ENCODE measurements at places on chromosomes 1 and 21.

- no peak for DNase-seq
Measured at GRCh38 chr21:45791562-45792418, 148.3 kb downstream of the PCBP3 start.

GRCh38 chr1:211183747-211184313 lies 49.9 kb upstream of the KCNH1 start:
- no peak for DNase-seq

- peak; percentile 69 for DNase-seq
Measured at GRCh38 chr1:100440075-100440809, 87.9 kb downstream of the CDC14A start.

GRCh38 chr1:201409440-201409839 lies 10.3 kb upstream of the LAD1 start:
- DNase-seq = no peak

DNA sequence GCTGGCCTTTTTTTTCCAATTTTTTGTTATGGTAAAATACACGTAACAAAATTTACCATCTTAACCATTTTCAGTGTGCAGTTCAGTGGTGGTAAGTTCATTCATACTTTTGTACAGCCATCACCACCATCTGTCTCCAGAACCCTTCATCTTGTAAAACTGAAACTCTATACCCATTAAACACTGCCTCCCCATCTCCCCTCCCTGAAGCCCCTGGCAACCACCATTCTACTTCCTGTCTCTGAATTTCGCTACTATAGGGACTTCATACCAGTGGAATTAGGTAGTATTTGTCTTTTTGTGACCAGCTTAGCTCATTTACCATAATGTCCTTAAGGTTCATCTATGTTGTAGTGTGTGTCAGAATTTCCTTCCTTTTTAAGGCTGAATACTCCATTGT lies 8.7 kb downstream of the PKNOX1 start:
- no peak for DNase-seq

DNA sequence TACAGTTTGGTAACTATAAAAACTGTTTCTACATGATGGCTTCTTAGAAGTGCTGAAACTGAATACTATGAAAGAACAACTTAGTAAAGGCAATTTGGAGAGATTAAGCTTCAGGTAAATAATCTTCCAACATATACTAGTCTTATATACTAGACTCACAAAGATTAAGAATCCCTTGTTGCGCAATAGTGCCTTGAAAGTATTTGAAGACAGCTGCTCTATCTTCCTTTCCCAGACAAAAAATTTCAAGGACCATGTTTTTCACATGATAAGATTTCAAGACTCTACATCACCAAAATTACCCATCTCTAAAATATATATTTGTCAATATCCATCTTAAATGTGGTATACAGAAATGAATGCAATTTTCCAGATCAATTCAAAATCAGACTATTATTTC lies 37.7 kb upstream of the ASPM start:
- DNase-seq = no peak

DNA sequence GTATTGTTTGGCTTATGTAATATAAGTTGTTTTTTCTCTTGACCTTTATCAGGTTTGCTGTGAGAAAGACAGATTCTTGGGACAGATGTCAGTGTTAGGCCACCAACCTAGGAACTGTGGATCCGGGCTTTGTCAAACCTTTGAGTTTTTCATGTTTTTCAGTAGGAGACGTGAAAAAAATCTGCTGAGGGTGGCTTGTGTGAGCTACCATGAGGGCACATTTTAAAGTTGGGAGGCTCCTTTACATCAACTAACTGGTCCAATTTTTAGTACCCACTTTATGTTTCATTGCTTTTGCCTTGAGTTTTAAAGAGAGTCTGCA lies 801 bp downstream of the RPS6KC1 start:
- DNase-seq = no peak

DNA sequence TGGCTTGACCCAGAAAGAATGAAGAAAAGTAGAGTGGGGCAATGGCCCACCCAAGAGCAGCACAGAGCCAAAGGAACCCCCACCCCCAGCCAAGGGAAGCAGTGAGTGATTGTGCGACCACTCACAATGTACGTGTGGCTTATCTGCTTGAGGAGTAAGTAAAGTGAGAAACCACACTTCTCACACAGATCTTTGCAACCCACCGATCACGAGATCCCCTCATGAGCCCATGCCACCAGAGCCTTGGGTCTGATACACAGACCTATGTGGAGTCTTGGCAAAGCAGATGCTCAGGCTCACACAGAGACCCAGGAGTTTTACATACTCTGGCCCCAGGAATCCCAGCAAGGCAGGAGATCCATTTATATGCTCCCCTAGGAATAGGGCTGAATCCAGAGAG lies 14.0 kb upstream of the SLC9C2 start:
- no peak for DNase-seq

DNA sequence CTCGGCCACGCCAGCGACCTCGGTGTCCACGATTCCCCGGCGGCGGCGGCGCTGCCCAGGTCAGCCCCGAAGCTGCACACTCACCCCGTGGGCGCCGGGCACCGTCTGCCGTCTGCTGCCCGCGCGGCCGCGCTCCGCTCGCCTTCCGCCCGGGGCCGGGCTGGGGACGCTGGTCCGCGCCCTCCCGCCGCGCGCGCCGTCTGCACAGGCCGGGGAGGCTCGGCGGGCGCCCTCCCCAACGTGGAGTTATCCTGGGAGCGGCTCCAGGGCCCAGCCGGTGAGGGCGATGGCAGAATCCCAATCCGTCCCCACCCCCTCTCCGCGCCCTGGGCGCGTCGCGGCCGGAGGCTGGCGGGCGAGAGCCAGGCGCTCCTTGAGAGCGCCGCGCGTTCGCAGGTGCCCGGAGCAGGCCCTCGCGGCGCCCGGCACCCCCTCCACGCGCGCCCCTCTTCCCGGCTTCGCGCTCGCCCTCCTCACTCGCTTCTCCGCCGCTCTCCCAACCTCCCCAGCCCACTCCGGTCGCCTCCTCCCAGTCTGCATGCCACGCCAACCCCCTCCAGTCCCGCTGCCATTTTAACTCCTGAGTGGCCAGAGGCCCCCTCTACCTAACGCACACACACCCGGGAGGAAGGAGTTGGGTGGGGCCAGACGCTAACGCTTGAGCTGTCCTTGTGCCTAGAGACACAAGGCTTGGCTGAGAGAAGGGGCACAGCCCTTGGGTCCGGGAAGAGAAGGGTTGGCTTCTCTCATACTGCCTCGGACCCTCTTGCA lies at the start of gene LRRN2:
LRRN2 (minus strand) TSS at position 503 of the 771 bp plus-strand sequence. CDS start 65,746 bp downstream, outside the sequence.
- no peak for DNase-seq

DNA sequence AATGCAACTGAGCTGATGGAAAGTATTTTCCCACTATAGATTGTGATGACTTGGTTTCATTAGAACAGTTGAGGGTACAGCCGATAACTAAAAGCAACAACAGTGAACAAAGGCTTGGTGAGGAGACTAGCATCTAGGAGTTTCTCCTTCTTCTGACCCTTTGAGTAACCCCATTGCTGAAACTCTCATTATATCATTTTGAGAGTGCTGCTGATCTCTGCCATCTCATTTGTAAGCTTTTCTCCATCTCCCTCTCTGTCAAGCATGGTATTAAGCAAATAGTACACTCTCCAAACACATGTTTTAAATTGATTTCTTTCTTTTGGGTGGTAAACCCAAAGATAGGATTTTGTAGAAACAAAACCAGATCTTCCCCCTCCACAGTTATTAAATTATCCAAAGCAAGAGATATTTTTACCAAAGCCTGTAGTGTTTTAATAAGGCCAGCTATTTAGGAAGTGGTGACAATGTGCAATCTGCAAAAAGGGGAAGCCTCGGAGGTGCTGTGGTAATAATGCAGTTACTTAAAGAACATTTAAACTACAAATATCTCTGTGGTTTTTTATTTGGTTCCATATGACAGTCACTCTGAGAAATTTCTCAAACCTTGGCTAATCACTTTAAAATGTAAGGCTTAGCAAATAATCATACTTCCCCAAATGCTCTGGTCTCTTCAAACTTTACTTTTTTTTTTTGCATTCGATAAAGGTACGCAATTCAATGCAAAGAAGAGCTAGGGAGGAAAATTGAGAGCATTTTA lies 287.5 kb downstream of the HLX start:
- DNase-seq = no peak

GRCh38 chr1:147243228-147243685 lies 773 bp downstream of the CHD1L start:
- DNase-seq = no peak

GRCh38 chr1:183954496-183954895 lies 83.0 kb downstream of the COLGALT2 start:
- DNase-seq = no peak

DNA sequence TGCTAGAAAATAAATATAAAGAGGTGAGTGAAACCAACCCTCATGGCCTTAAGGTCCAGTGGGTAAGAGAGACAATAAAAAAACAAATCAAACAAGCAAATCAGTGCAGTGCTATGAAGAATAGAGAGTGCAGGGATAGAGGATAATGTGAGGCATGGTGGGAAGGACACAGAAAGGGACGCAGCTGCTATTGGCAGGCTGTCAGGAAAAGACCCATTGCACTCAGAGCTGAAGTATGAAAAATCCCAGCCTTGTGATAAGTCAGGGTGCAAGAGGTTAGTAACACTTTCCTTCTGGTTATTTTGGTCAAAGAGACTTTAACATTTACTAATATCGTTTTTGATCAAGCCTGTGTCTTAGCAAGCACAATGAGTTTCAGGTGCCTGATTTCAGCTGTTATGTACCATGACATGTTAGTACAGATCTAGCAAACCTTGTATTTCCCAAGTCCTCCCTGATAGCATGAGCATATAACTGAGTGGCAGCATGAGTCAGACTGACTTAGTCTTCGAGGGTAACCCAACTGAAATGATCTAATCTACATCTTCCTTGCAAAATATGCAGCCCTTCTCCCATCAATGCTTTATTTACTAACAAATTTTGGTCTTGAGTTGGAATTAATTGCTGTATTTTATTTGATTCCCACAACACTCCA lies 31.7 kb downstream of the CHML start:
- no peak for DNase-seq

- no peak for DNase-seq
Measured at GRCh38 chr1:1554926-1555915, 14.8 kb upstream of the TMEM240 start.

GRCh38 chr1:202189918-202190715 lies 3.5 kb upstream of the LGR6 start:
- DNase-seq = no peak

GRCh38 chr1:107531065-107531908 lies 390.4 kb downstream of the NTNG1 start:
- no peak for DNase-seq

- no peak for DNase-seq
Measured at GRCh38 chr1:165855010-165855838, 27.8 kb downstream of the UCK2 start.

DNA sequence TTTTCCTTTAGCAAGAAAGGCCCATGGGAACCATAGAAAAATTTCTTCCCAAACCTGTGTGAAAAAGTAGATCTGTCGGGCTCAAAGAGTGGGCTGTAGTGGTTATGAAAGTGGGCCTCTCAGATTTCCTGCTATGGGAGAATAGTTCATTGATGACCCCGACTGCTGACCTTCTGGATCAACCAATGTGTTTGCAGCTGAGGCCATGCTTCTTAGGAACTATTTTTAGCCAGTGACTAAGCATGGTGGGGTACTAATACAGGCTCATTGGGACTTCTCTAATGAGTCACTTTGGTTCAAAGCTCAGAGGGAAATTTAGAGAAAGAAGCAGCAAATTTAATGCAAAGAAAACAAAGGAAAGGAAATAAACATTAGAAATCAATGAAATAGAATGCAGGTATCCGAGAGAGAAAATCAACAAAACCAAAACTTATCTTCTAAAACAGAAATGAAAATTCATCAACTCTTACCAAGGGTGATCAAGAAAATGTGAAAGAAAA lies 12.6 kb upstream of the PSMA5 start:
- no peak for DNase-seq

DNA sequence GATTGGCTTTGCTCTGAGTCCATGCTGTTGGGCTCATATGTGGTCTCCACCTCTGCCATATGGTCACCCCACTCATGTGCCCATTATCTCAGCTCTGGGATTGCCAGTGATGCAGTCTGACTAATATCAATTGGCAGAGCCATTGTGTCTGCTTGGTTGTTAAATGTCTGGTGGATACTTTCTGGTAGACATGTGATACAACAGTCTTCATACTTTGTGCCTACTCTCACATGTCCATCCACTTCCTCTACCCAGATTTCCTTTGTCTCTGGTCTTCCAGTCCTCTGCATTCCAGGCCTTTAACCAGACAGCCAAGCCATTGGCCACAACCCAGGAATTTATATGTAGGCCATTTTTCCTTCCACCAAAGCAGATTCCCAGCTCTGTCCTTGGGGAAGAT lies 30.8 kb upstream of the DIPK1A start:
- DNase-seq = no peak

DNA sequence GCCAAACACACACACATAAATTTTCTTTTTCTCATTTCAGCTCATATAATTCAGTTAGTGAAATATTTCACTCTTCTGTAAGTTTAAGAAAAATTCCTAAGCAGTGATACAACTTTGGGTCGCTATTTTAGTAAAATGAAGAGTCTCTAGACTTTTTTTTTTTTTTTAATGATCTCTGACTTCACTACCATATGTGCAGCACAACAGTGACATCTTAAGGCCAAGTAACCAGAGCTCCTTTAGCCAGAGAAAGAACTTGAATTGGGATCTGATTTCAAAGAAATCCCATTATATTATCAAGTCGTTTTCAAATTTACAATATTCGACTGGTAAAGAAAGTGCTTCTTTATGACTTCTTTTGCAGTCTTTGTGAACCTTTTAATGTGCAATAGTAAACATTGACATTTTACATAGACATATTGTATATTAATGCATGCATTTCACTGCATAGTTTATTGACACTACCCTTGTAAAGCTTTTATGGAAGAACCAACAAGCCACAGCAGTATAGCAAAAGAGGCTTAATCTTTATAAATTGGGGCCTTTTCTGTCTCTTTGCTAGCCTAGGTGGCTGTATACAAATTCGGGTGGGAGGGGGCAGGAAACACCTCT lies 62.2 kb downstream of the LRRC40 start:
- DNase-seq = no peak

DNA sequence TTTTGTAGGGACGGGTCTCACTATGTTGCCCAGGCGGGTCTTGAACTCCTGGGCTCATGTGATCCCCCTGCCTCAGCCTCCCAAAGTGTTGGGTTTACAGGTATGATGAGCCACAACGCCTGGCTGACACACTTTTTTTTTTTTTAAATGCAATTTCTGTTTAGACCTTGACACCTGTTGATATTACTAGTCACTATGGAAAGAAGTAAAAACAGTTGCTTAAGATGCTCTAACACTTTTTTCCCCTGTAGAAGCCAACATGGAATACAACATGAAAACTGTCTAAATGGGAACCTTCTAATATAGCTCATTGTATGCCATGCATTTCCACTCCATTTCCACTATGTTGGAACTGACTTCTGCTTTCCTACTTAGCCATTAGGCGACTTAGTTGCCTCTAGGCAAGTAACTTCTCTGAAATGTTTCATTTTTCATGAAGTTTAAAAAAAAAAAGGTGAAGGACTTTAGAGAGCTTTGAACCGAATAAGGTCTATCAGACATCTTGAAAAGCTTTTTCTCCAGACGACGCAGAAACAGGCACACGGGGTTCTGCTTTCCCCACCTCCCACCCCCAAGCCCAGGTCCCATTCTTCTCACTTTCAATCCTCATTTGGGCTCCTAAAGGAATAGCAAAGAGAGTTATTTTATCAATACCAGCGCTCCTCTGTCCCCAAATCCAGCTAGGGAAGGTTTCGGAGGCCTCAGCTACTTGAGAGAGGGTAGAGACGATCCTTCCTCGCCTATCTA lies 648 bp upstream of the DR1 start:
- no peak for DNase-seq
